Fibroblast of the aortic adventitia (primary cell): ENCODE measurements at places on chromosomes 16 and 17. TPM values are rescaled to one million over a fixed set of nuclear protein-coding genes. Genes with fewer than 3 reads are reported as not detected.

CDRT15L2 gene
- total RNA-seq: not detected in 2 replicates

CASKIN1 gene
- total RNA-seq: 0.18 TPM in 1 of 2 replicates, not detected in the other

CMTM2 gene
- not detected in 2 replicates for total RNA-seq

- no peak for DNase-seq
Observed at GRCh38 chr17:9700136-9700535, 54.8 kb downstream of the USP43 start.

- no peak for DNase-seq
Observed at GRCh38 chr16:71296584-71297340, 7.6 kb upstream of the CMTR2 start.

DNA sequence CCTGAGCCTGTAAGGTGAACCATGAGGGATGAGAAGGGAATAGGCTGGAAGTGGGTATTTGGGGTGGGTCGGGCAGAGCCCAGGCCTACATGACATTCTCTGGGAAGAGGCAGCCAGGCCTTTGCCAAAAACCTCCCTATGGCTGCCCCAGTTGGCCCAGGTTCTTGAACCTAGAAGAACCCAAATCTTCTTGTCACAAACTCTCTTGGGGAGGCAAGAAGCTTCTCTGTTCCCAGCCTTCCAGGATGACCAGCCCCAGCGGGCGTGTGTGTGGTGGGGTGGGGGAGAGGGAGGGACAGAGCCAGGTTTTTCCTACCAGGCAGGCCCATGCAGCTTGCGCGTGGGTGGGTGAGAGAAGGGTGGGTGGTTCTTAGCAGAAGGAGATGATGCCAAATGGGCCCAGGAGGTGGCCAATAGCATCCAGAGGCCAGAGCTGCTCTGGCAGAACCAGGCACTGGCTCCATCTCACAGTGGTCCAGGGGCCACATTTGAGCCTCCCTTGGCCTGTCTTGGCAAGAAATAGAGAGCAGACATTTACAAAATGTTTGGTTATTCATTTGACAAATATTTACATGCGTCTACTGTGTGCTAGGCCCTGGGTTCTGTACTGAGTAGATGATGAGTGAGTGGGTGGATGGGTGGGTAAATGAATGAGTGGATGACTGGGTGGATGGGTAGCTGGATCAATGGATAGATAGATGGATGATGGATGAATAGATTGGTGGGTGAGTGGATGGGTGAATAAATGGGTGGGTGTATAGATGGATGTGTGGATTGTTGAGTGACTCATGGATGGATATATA is 44.3 kb upstream of the PLCG2 start:
- no peak for DNase-seq

DNA sequence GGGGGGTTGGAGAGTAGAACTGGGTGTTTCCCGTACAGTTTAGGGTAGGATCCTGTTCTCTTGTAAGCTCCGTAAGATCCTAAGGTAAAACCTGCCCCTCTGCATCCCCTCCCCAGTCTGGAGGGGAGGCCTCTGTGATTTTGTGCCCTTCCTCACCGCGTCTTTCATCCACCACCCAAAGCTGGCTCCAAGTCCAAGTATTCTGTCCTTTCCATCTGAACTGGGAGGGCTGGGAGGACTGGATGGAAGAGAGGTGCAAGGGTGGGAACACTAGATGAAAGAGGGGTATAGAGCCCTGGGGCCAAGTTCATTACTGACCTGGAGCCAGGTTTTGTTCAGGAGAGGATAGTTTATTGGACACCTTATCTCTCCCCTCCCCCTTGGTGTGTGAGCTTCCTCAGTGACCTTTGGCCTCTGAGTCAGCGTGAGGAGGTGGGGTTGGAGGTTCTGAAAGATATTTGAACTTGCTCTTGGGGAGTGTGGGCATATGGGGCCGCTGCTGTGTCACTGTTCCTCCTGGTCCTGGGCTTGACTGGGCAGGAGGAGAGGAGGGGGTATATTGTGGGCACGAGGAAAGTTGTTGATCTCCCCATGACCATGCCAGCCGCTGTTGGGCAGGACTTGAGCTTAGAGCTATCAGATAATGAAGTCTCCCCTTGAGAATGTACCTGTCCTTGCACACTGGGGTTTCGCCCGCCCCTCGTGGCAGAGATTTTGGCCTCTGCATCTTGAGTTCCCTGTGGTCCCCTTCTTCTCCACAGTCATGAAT is 1.6 kb downstream of the LASP1 start:
- DNase-seq: peak; percentile 63

DNA sequence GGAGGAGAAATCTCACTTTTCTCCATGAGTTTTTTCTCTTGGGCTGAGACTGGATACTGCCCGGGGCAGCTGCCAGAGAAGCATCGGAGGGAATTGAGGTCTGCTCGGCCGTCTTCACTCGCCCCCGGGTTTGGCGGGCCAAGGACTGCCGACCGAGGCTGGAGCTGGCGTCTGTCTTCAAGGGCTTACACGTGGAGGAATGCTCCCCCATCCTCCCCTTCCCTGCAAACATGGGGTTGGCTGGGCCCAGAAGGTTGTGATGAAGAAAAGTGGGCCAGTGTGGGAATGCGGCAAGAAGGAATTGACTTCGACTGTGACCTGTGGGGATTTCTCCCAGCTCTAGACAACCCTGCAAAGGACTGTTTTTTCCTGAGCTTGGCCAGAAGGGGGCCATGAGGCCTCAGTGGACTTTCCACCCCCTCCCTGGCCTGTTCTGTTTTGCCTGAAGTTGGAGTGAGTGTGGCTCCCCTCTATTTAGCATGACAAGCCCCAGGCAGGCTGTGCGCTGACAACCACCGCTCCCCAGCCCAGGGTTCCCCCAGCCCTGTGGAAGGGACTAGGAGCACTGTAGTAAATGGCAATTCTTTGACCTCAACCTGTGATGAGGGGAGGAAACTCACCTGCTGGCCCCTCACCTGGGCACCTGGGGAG is 19.1 kb downstream of the NGFR start:
- DNase-seq: peak; percentile 45

DNA sequence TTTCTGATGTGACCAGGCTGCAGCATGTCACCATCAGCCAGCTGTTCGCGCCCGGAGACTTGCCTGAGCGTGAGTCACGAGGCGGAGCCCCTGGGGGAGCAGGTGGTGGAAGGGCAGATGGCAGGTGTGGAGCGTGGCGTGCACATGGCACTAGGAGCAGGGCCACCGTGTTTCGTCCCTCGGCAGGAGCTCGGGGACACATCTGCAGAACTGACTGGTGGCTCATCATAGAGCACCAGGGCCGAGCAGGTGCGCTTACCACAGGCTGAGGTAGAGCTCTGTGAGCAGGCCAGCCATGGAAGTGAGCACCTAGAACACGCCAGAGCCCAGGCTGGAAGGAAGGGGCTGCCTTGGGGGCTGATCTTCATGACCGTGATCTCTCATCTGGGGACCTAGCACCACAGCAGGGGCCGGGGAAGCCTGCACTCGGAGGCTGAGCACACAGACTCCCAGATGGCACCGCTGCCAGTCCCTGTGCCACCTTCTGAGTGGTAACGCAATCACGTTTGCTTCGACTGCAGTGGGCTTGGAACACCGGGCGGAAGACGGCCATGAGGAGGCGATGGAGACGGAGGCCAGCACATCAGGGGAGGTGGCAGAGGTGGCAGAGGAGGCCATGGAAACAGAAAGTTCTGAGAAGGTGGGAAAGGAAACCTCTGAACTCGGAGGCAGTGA is 61.8 kb upstream of the ENDOV start:
- DNase-seq: no peak

GRCh38 chr17:44969144-44969780 is 1.2 kb upstream of the C1QL1 start:
- no peak for DNase-seq

DNA sequence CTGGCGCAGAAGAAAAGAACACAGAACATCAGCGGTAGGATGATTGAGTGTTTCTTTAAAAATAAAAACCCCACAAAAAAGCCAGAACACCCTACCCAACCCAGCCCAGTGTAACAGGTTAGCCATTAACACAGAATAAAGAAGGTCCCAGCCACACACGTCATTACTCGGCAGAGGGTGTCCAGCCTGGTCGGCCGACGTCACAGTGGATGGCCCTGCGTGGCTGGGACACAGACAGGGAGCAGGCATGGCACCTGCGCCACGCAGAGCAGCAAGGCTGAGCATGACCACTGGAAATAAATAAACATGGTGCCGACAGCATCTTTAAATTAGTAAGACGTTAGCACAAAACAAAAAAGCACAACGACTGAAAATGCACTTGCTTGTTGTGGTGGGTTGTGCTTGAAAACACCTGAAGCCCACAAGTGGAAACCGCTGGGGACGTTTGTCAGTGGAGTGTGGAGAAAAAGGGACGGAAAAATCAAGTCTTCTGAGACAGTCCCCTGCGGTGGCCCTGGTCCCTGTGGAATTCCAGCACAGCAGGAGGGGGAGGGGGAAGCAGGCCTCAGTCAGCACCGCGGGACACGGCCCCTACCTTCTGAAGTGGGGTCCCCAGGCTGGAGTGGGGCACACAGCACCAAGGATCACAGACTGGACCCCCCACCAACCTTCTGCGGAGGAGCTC is 39.2 kb downstream of the SLC7A5 start:
- no peak for DNase-seq

DNA sequence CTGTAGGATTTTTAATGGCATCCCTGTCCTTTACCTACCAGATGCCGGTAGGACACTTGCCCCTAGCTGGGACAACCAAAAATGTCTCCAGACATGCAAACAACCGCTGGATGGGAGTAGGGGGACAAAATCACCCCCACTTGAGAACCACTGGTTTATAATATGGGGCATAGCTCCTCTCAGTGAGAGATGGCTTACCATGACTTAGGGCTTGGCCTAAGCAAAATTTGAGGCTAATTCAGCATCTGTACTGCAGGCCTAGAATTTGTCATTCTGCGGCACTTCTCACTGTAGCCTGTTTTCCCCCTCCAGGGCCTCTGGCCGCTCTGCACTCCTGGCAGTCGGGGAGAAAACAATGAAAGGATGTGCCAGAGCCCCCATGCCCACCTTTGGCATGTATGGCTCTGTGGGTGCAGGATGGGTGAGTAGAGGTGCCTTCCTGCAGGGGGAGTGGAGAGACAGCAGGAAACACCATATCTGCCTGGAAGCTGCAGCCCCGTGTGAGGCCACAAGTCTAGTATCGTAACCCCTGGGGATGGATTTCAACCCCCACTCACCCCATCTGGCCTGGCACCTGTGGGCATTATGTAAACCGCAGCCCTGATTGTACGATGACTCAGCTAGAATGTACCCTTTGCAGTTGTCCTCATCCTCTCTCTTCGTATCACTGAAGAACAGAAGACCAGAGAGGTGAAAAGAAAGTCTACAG is 268.1 kb downstream of the SOX9 start:
- no peak for DNase-seq
